SK-N-DZ (cell line): ENCODE measurements at places on chromosomes 2 and 18.

- DNase-seq = no peak
Measured at GRCh38 chr2:105691947-105692390, 52.7 kb upstream of the NCK2 start.

DNA sequence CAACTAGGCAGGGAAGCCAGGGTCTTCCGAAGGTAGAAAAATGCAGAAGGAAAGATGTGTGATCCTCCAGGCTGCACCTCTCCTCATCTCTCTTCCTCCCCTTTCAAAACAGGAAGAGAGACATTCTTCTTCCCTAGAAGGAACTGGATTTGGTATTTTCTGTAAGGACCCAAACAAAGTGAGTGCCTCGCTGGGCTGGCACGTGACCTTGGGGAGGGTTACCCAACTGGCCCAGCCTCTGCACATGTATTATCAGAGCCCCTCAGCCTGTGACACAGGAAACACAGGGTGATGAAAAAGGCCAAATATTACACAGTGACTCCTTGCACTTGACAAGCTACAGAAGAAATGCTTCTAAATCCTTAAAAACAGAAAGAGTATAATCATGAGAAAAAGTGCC, 2.3 kb downstream of the HJURP start:
- DNase-seq = no peak

DNA sequence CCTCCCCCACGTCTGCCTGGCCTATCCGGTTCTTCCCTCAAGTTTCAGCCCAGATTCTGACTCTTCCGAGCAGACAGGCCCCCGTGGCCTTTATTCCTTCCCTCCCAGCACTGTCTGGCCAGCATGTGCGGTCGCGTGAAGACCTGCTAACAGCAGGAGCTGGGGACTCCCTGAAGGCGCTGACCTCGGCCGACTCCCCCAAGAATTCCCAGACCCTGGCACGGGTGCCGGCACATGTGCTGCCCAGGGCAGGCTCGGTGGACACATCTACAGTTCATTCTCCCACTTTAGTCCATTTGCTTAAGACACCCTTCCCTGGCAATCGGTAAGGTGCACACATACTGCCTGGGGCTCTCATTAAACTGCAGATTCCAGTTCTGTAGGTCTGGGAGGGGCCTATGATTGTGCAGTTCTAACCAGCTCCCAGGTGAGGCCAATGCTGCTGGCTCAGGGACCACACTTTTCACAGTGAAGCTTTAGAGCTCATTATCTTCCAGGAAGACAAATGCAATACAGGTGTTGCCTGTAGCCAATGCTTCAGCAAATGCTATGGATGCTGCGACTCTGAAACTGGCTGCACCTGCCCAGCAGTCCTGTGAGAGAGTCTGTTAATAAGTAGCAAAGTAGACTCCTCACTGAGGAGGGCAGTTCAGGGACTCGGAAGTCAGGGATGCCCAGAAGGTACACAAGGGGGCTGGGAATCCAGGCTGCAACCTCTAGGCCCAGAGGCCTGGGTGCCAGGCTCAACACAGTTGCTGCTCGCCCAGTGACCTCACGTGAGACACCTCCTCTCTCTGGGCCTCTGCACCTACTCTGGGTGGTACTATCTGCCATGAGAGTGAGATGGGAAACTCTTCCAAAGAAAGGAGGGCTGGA, 45.4 kb upstream of the TAF1B start:
- no peak for DNase-seq

- peak; percentile 31 for DNase-seq
Measured at GRCh38 chr18:25350489-25351251, 1.3 kb downstream of the ZNF521 start.

DNA sequence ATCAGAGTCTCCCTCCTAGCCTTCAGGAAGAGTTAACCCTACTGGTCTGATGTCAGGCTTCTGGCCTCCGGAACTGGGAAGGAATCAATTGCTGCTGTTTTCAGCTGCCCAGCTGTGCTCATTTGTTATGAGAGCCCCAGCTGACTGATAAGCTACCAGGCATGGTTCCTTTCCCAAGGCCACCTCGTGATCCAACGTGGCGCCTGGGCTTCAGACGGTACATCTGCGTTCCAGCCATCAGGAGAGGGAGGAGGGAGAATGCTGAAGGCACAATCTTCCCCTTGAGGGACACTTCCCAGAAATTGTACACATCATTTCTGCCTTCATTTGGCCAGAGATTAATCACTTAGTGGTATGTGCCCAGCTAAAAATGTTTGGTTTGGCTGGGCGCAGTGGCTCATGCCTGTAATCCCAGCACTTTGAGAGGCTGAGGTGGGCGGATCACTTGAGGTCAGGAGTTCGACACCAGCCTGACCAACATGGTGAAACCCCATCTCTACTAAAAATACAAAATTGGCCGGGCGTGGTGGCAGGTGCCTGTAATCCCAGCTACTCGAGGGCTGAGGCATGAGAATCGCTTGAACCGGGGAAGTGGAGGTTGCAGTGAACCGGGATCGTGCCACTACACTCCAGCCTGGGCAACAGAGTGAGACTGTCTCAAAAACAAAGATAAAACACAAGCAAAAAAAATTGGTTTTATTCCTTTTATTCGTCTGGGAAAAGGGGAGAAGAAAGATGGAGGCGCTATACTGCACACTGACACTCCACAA, 10.5 kb upstream of the ARMC9 start:
- DNase-seq = peak; percentile 17

- DNase-seq = no peak
Measured at GRCh38 chr2:120822933-120823332, 87.3 kb downstream of the GLI2 start.

GRCh38 chr2:119290859-119291587, 67.4 kb downstream of the STEAP3 start:
- peak; percentile 61 for DNase-seq

GRCh38 chr18:48132797-48133655, 202.6 kb upstream of the SMAD2 start:
- DNase-seq = no peak

DNA sequence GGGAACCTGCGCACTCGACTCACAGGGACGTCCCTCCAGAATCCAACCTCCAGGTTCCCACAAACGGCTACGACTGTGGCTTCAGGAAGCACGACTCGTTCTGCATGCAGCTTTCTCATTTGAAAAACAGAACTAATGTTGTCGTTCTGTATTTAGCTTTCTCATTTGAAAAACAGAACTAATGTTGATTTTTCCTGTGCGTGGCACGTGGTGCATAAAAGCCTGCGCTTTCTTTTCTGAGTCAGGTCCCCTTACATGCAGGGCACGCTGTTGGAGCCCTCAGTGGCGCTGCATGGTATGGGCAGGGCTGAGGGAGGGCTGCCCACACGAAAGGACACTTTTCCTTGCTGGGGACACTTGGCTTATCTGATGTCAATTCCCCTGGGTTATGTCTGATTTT, 124.3 kb downstream of the TMEM18 start:
- DNase-seq = no peak

DNA sequence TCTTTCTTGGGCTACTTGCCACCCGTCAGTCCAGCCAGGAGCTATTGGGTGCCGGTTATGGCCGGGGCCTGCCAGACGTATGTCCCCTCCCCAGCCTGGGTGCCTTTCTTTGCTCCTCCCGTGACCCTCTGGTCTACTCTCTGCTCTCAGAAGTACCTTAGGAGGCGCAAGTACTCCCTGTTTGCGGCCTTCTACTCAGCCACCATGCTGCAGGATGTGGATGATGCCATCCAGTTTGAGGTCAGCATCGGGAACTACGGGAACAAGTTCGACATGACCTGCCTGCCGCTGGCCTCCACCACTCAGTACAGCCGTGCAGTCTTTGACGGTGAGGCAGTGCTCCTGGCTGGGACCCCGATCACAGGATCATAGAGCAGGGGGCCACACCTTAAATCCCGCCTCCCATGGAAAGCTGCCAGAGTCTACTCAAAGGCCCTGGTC, 99.5 kb downstream of the DYSF start:
- DNase-seq = no peak

GRCh38 chr2:207632575-207633493, 7.6 kb upstream of the METTL21A start:
- no peak for DNase-seq

GRCh38 chr2:67733517-67733916, 329.3 kb downstream of the C1D start:
- no peak for DNase-seq

GRCh38 chr2:120691410-120691809, 44.3 kb upstream of the GLI2 start:
- no peak for DNase-seq

- no peak for DNase-seq
Measured at GRCh38 chr2:220046507-220046906, 419.1 kb downstream of the SLC4A3 start.

GRCh38 chr2:216888081-216888480, 28.2 kb upstream of the TNP1 start:
- no peak for DNase-seq

DNA sequence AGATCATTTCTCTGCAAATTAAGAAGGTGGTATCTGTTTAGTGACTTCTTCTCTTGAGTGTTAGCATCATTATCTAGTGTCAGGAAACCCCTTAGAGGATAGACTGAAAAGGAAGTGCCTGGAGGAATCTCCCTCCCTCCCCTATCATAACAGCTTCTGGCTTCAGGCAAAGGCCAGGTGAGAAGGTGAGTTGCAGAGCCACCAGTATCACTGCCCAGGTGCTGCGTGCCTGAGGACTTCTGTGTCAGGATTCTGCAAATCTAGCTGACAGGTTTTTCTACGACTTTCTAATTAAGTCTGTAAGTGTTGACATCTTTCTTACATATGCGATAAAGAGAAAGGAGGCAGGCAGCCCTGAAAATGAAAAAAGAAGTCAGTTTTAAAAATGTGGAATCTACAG, 111.9 kb downstream of the CCDC85A start:
- DNase-seq = no peak

DNA sequence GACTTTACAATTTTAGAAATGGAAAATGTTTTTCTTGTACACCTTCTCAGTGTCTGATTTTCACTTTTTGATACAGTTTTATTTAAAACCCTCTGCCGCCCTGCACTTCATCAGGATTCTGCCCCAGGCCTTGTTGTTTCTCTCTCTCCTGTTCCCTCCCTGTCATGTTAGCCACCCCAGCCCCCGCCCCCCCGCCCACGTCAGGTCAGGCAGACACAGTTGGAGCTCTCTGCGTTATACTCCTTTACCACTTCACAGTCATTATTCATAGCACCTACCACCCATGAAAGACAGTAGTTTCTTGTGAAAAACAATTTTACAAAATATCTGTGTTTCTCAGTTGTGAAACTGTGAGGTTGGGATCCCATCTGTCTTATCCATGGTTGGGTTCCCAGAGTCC, 21.5 kb downstream of the ADNP2 start:
- DNase-seq = no peak

GRCh38 chr2:124530203-124530602, 505.1 kb downstream of the CNTNAP5 start:
- DNase-seq = no peak

- DNase-seq = no peak
Measured at GRCh38 chr2:8587920-8588830, 93.7 kb upstream of the ID2 start.

DNA sequence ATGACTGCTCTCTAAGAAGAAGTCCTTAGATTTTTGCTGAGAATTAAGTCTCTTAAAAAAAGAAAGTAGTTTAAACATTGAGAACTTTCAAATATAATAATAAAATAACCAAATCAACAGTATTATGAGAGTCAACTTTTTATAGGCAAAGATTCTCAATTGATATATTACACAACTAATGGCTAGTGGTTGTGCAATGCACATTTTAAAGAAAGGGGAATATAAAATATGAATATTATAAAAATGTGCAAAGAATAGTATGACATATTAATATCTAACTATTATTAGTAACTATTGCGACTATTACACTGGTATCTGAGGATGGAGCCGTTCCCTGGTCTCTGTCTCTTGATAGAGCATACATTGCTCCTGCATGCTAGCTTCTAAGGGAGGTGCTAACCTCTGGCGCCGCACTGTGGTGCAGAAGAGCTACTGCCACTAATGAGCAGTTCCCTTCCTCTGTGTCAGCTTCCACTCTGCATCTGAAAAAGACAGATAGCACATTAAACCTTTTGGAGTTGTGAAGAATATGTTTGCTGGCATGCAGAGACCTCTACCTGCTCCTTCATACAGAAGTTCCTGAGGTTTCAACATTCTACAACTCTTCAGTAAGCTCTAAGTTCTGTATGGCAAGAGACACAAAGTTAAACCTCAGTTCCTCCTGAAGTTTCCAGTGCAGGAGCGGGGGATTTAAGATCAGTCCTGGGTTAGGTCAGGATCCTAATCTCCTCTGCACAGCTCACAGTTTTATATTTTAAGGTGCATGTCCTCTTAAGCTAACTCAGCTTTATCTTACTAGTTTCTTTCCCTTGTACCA, 3.5 kb upstream of the SLC9A2 start:
- peak; percentile 50 for DNase-seq

- no peak for DNase-seq
Measured at GRCh38 chr2:157880927-157881326, 4.8 kb upstream of the ACVR1 start.

GRCh38 chr18:13005289-13005688, 14.1 kb downstream of the CEP192 start:
- DNase-seq = no peak

DNA sequence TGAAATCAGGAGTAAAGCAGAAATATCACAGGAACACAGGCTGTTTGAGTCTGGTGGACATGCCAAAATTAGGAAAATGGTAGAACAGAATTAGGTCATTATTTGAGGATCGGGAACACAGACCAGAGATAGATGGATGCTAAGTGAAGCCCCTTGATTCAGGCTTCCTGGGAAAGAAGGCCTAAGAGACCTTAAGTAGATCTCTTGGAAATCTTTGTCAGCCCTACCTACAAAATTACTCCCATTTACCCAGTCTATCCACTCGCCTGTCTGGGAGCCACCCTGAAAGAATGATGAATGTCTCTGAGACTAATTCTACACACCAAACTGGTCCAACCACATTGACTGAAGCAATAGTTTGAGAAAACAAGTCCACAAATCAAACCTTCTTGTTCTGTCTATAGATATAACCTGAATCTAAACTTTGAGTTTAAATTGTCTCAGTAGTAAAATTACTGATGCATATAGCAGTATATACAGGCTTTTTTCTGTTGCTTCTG, 36.6 kb upstream of the TANK start:
- DNase-seq = no peak

- no peak for DNase-seq
Measured at GRCh38 chr2:79723830-79724229, 211.0 kb downstream of the CTNNA2 start.
